ENCODE measurements at places on chromosomes 11 and 22. TPM values are rescaled to one million over a fixed set of nuclear protein-coding genes. Genes with fewer than 3 reads are reported as not detected.

Gene KRTAP5-10
- not detected for total RNA-seq

Gene WDR74
- total RNA-seq = 39.7 TPM

Gene CPT1A
- total RNA-seq = 31.6 TPM

Gene CSF2RB
- total RNA-seq = 5.0 TPM

Gene ZNF70
- 3.2 TPM for total RNA-seq

DNA sequence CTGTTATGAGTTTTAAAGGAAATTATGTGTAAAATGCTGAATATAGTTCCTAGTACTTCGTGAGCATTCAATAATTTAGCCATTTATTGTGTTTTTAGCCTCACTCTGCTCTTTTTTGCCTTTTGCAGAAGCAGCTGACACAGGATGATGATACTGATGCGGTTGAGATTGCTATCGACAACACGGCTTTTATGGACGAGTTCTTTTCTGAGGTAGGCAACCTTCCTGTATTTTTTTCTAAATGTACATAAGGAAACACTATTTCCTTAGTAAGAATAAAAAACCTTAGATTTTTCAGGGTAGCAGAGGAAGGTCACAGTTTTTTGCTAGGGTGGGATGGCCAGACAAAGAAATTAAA, 17.9 kb downstream of the STX3 start:
- peaks cover 30% of the 10 kb centered on the region for H3K36me3 ChIP-seq
- H3K4me1 ChIP-seq = no peaks in the 10 kb centered on the region
- no peak overlapping the region for H3K4me3 ChIP-seq
- no peak for DNase-seq

GRCh38 chr11:120974466-120974865, 49.4 kb upstream of the TBCEL start:
- H3K4me1 ChIP-seq = no peaks in the 10 kb centered on the region
- H3K27ac ChIP-seq = no peak overlapping the region
- DNase-seq = no peak
- H3K4me3 ChIP-seq = no peak overlapping the region
- H3K27me3 ChIP-seq = no peaks in the 10 kb centered on the region

DNA sequence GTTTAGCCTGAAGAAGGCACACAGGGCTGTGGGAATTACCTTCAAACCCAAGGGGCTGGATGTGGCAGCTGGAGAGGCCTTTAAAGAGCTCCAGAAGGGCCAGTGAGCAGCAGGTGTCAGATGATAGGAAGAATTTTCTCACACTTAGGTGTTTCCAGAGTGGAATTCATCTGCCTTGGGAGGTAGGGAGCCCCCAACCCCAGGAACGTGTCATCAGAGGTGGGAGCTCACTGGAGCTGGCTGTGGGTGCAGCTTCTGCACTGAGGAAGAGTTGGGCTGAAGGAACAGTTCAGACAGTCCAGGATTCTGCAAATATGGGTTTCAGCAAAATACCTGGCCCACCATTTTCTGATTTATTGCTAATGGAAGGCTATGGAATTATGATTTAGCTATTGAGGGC, 119.5 kb upstream of the LMO1 start:
- peak overlapping the region; percentile 57 for H3K27ac ChIP-seq
- H3K4me3 ChIP-seq = no peak overlapping the region
- H3K36me3 ChIP-seq = no peaks in the 10 kb centered on the region
- DNase-seq = no peak

DNA sequence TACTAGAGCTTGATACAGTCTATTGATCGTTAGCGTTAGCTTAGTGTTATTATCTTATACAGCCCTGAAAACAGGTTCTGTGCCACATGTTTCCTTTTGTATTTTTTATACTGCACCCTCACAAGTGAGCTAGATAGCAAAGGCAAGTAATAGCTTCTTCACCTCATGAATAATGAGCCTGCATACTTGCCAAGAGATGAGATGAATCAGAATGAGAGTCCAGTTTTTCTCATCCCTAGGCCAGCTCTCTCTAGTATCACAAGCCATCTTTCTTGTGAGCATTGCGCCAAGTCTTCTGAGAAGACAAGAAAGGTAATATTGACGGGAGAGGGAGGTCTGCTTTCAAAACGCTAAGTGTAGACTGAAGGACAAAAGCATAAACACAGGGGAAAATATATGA, 8.7 kb upstream of the CARD18 start:
- H3K27ac ChIP-seq = no peak overlapping the region
- no peaks in the 10 kb centered on the region for H3K4me1 ChIP-seq
- H3K27me3 ChIP-seq = no peaks in the 10 kb centered on the region
- no peak for DNase-seq
- no peak overlapping the region for H3K4me3 ChIP-seq

- H3K27ac ChIP-seq = no peak overlapping the region
- H3K4me3 ChIP-seq = no peak overlapping the region
- no peak for DNase-seq
- no peaks in the 10 kb centered on the region for H3K36me3 ChIP-seq
Measured at GRCh38 chr11:14578541-14578956, 58.4 kb upstream of the PSMA1 start.

DNA sequence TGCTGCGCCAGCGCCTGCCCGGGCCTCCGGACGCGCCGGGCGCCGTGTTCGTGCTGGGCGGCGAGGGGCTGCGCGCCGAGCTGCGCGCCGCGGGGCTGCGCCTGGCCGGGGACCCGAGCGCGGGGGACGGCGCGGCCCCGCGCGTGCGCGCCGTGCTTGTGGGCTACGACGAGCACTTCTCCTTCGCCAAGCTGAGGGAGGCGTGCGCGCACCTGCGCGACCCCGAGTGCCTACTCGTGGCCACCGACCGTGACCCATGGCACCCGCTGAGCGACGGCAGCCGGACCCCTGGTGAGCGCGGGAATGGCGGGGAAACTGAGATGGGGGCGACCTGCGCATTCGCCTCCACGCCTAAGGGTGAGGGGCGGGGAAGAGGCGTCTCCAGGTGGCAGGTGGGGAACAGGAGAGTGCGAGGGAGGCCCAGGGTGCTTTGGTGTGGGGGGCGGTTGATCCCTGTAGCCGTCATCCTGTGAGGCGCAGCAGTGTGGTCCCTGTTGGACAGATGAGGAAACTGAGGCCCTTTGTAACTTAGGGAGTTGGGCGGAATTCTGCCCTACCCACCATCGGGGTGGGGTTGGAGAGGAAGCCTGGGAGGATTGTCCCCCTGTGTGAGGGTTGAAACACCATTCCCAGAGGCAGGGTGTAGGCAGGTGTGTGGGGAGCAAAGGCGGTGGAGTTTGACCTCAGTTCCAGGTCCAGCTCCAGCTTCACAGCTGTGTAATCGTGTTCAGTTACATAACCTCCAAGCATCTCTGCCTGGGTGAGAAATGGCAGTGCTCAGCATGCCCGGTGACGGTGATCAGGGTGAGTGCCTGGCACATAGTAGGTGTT, 758 bp downstream of the PDXP start:
- no peak for DNase-seq
- peak overlapping the region; percentile 85 for H3K27ac ChIP-seq
- H3K36me3 ChIP-seq = no peaks in the 10 kb centered on the region
- peak overlapping the region; percentile 46 for H3K4me3 ChIP-seq
- H3K27me3 ChIP-seq = no peaks in the 10 kb centered on the region
- no peaks in the 10 kb centered on the region for H3K4me1 ChIP-seq

DNA sequence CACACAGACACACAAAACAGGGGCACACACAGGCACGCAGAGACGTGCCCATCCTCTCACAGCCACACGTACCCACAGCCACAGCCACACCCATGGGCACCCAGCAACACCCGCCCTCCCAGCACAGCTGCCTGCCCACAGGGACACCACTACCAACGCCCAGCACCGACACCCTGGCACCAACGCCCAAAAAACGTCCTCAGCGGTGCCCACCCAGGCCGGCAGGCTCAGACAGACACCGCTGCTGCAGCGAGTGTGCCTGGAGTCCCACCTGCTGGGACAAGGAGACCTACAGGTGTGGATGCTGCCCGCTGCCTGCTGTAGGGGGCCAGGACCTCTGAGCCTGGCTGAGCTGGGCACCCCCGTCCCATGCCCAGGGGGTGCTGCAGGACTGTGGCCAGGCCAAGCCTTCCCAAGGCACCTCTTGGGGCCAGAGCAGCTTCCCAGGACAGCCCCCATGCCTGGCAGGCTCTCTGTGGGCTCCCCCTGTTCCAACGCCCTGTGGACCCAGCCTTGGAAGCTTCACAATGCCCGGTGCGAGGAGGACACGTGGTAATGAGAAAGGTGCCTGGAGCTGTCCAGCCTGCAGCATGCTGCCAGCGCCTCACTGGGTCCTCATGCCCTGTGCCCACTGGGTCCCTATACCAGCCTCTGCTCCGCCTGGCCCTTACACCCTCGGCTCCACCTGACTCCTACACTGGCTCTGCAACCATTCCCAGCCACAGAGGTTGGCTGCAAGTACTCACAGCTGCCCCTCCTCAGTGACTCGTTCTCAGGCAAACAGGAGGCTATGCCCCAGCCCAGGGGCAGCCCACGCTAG, 45.8 kb upstream of the TH start:
- no peaks in the 10 kb centered on the region for H3K36me3 ChIP-seq
- no peaks in the 10 kb centered on the region for H3K27me3 ChIP-seq
- H3K4me1 ChIP-seq = no peaks in the 10 kb centered on the region
- H3K27ac ChIP-seq = no peak overlapping the region
- no peak overlapping the region for H3K4me3 ChIP-seq
- peak; percentile 41 for DNase-seq

- no peak overlapping the region for H3K4me3 ChIP-seq
- H3K36me3 ChIP-seq = no peaks in the 10 kb centered on the region
- DNase-seq = no peak
Measured at GRCh38 chr11:89625171-89625570, 84.9 kb upstream of the TRIM77 start.
